Upper lobe of right lung (tissue), 1 donor: ENCODE measurements at places on chromosomes 7 and 10. TPM values are rescaled to one million over a fixed set of nuclear protein-coding genes. Genes with fewer than 3 reads are reported as not detected.
A peak's percentile ranks its signal among the peaks of the same experiment; 100 is the strongest.

The LBX1 gene
- not detected for total RNA-seq

DNA sequence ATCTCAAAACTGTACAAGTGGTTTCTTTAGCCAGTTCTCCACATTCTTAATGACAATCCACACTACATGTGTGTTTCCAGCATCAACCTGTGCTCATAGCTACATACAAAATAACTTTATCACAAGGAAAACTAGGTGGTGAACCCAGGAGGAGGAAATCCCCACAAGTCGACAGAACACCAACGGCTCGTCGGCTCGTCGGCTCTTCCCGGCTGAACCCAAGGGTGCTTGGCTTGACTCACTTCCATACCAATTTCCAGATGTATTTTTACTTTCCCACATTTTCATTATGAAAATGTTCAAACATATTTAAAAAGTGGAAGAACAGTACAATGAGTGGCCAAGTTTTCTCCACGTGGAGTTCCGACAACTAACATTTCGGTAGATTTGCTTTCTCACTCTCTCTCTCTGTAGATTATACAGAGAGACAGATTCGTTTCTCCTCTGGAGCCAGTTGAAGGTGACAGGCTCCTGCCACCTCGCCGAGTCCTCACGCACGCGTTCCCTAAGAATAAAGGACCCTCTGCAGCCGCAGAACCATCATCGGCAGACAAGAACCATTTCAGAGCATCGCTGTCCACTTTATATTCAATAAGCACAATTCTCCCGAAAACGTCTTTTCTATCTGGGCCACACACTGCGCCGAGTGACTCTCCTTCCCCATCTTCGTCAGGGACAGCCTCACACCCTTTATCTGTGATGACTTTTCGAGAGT is 53.3 kb downstream of the DIP2C start:
- no peak for DNase-seq

- no peak for DNase-seq
Observed at GRCh38 chr7:4200546-4201094, 481.5 kb upstream of the FOXK1 start.

GRCh38 chr7:2431260-2431867 is 28.0 kb downstream of the CHST12 start:
- DNase-seq = no peak

DNA sequence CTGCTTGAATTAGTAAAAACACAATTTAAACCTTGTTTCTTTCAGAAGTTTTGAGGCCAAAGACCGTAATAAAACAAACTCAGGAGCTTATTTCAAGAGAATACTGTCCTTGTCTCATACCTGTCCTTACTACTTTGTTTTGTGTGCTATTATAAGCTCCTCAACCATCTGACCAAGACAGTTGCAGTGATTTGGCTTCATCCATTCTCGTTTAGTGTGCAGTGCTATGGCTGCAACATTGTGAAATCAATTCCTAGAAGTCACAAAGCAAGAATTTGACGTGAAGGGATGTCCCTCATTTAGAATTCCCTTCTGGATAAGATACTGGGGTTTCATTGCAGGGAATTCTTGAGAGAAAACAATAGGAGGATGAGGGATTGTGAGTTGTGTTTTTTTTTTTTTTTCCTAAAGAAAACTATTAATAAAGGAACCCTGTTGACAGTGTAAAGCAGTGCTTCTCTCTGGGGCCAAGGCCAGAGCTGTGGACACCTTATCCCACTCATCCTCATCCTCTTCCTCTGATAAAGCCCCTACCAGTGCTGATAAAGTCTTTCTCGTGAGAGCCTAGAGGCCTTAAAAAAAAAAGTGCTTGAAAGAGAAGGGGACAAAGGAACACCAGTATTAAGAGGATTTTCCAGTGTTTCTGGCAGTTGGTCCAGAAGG is at the start of gene OIT3:
Gene OIT3 (plus strand): TSS at position 604 of the 663 bp plus-strand sequence. CDS start 60 bp downstream, outside the sequence.
- DNase-seq = no peak

GRCh38 chr7:151472644-151473380 is 32.9 kb upstream of the CRYGN start:
- DNase-seq = no peak

- no peak for DNase-seq
Observed at GRCh38 chr10:67785098-67785497, 52.9 kb downstream of the DNAJC12 start.

DNA sequence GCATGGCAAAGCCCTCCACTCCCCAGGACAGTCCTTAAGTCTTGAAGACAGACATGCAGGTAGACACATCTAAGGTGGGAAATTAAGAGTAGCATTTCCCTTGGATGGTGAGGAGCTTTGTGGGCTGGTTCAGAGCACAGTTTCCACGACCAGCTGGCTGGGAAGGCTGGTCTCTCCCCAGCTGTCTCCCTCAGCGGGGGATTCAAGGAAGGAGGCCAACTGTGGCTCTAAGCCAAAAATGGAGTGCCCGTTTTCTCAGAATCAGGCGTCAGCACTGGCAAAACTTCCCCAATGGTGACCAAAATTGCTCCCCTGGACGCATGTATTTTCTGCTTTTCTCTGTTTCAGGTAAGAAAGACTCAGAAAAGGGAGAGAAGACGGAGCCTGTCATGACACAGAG is 230.6 kb upstream of the FZD8 start:
- no peak for DNase-seq

DNA sequence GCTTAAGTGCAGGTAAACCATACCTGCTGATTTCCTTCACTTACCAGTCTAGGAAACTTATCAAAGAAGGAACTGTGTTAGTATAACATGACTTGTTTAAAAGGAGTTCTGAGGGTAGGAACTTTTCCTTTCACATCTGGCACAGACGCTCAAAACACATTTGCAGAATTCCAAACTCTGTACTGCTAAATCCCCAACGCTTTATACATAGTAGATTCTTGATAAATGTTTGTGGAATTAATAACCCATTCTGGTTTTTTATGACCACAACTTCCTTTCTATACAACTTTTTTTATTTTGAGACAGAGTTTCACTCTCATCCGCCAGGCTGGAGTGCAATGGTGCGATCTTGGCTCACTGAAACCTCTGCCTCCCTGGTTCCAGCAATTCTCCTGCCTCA is 7.7 kb upstream of the TRUB1 start:
- DNase-seq = no peak

DNA sequence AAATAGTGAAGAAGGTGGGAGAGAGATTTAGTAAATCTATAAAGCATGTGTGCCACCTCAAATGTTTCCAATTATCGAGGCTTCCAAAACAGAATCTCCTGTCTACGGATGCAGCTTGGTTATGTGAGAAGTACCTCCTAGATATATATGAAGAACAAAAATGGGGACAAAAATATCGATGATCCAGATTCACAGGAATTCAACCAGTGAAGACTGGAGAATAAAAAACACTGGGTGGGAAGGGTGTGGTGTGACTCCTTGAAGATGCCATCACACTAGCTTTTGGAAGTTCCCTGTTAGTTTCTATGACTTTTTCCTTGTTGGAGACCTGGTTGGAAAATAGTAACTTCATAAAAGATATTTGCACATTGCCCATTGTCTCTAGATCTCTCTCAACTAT is 152.4 kb downstream of the LRRC4 start:
- no peak for DNase-seq

The OR2A14 gene
- total RNA-seq = not detected

The ZCWPW1 gene
- total RNA-seq = 4.8 TPM

DNA sequence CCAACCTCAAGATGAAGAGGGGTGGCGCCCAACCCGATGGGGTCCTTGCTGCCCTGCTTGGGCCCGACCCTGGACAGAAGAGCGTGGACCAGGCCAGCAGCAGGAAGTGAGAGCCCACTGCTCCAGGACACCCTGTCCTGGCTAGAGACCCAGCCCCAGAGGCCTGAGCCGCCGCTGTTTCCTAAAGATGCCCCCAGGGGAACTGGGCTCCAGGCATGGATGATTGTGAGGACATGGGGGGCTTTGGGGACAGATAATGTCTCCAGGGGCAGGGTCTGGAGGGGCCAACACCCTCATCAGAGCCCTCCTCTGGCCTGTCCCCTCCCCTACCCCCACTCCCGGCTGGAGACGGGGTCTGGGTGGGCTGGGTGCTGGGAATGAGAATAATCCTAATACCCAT is 71.7 kb downstream of the MYL10 start:
- peak; percentile 45 for DNase-seq

- DNase-seq = no peak
Observed at GRCh38 chr7:20354610-20355528, 24.2 kb downstream of the ITGB8 start.

DNA sequence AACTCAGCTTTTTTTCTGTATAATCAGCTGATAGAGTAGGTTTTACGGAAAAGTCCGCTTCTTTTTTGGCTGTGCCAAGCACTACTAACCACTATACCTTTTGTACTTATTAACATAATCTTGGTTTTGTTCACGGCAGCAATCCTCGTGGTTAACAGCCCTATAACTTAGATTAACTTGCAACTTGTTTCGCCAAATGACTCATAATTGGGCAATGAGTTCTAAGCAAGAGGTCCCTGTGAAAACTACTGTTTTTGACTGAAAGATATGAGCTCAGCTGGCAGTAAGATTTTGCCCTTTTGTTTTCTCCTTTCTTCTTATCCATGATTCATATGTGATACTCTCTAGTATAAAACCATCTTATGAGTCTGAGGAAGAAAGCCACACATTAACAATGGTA is 345.0 kb upstream of the PCDH15 start:
- DNase-seq = no peak

DNA sequence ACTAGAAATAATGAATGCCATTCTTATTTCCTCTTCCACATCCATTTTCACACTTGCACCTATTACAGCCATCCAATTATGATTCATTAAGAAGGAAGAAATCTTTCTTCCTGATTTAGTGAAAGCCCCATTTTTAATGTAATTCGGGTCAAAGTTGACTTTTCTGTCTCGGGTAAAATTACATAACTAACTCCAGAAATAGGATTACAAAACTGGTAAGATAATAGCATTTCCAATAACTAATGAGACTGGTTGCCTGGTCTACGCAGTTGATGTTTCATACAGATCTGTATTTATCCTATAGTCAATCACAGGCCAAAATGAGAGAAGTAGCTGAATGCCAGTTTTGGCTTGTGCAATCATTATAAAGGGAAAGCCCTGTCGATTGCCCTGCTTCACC is 651.5 kb upstream of the NRP1 start:
- DNase-seq = no peak

The LLCFC1 gene
- total RNA-seq = not detected

DNA sequence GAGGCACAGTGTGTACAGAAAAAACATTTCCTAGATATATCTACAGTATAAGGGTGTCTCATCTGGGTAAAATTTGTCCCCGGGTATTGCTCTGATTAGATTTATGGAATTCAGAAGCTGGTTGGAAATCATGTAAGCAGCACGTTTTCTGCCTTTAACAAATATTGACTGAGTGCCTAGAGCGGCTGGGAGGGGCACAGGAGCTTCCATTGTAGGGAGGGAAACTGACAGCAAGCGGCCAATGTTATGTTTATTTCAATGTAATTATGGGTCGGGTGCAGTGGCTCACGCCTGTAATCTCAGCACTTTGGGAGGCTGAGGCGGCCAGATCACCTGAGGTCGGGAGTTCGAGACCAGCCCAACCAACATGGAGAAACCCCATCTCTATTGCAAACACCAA is 4.4 kb upstream of the RFC2 start:
- no peak for DNase-seq

The NKX2-3 gene
- total RNA-seq = 0.26 TPM

GRCh38 chr10:18830277-18830676 is 171.0 kb downstream of the ARL5B start:
- DNase-seq = no peak

- no peak for DNase-seq
Observed at GRCh38 chr10:24237801-24238395, 29.0 kb downstream of the KIAA1217 start.

GRCh38 chr10:95395947-95396449 is 105.2 kb upstream of the PDLIM1 start:
- peak; percentile 79 for DNase-seq

GRCh38 chr7:118759921-118760320 is 535.4 kb downstream of the ANKRD7 start:
- no peak for DNase-seq

DNA sequence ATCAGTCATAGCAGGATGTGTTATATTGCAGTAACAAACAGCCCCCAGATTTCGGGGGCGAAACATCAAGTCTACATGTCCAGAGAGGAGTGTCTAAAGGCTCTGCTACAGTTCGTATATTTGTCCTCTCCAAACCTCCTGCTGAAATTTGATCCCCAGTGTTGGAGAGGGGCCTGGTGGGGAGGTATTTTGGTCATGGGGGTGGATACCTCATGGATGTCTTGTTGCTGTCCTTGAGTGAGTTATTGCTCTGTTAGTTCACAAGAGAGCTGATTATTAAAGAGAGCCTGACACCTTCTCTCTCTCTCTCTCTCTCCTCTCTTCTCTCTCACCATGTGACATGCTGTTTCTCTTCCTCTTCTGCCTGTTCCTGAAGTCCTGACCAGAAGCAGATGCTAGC is 343.7 kb downstream of the TCERG1L start:
- DNase-seq = no peak

- DNase-seq = no peak
Observed at GRCh38 chr7:21480693-21481403, 53.0 kb downstream of the SP4 start.

- DNase-seq = no peak
Observed at GRCh38 chr7:842431-843031, 10.3 kb downstream of the SUN1 start.

GRCh38 chr7:25638590-25639244 is 410.4 kb upstream of the NPVF start:
- no peak for DNase-seq

The DYDC2 gene
- not detected for total RNA-seq

GRCh38 chr10:79579361-79579760 is 19.2 kb upstream of the SFTPA2 start:
- DNase-seq = no peak

The SERPINE1 gene
- 13.7 TPM for total RNA-seq

DNA sequence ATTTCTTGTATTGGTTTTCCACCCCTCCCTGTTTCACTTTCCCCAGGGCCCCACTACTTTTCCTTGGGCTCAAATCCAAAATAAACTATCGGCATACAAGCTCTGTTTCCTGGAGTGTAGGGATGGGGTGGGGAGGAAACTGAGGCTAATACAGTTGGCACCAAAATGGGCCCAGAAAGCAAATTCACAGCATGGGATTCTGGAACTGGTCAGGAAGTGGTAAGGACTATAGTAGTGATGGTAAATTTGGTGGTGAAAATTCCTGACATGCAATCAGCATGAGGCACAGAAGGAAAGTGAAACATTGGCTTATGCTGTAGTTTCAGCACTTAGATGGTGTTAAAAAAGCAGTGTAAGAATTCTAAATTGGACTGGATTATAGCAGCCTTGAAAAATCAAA is 8.7 kb upstream of the SAMD9L start:
- no peak for DNase-seq

The METTL27 gene
- total RNA-seq = 2.3 TPM

The FOXI2 gene
- total RNA-seq = not detected

- DNase-seq = no peak
Observed at GRCh38 chr7:127979728-127980126, 51.5 kb downstream of the LRRC4 start.

GRCh38 chr7:29894256-29894655 is 87.9 kb downstream of the WIPF3 start:
- DNase-seq = no peak

The SEMA3E gene
- total RNA-seq = 11.9 TPM

The CHST15 gene
- total RNA-seq = 49.2 TPM

GRCh38 chr10:7955446-7955845 is 99.0 kb upstream of the GATA3 start:
- DNase-seq = no peak

The POLR1F gene
- 11.5 TPM for total RNA-seq
